Stimulated activated memory B cell treated with anti-CD40 and anti-IgM and Interleukin-4, amounts not matched to agents 10 μg/mL and 1 μg/mL and 100 μg/mL, for 72 hours (primary cell): ENCODE measurements at places on chromosomes 7 and 10.

DNA sequence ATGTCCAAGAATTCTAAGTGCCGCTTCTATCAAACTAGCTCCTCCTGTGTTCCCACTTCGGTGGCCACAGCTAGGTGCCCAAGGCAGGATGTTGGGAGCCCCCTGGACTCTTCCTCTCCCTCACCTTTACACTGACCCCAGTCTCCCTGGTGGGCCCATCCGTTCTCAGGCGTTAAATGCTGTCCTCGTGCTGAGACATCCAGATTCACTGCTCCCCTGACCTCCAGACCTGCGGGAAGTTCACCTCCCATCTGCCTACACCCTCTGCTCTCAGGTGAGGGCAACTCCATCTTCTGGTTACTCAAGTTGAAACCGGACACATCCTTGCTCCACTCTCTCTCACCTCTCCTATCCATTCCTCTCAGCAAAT, 114.3 kb downstream of the ARHGAP22 start:
- ATAC-seq = no peak

GRCh38 chr7:15087771-15088170, 185.2 kb upstream of the DGKB start:
- ATAC-seq = no peak

DNA sequence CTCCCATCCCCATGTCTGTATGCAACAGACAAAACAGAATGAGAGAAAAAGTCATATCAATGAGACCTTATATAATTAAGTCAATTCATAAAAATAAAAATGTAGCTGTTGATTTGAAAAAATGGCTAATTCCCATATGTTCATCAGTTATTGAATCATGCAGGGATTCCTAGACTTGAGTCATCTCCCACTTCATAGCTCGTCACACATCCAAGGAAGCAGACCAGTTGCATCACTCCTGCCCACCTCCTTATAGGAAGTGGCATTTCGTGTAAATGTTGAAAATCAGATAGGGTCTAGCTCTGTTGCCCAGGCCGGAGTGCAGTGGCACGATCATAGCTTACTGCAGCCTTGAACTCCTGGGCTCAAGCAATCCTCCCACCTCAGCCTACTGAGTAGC, 56.1 kb upstream of the SH2B2 start:
- ATAC-seq = no peak

DNA sequence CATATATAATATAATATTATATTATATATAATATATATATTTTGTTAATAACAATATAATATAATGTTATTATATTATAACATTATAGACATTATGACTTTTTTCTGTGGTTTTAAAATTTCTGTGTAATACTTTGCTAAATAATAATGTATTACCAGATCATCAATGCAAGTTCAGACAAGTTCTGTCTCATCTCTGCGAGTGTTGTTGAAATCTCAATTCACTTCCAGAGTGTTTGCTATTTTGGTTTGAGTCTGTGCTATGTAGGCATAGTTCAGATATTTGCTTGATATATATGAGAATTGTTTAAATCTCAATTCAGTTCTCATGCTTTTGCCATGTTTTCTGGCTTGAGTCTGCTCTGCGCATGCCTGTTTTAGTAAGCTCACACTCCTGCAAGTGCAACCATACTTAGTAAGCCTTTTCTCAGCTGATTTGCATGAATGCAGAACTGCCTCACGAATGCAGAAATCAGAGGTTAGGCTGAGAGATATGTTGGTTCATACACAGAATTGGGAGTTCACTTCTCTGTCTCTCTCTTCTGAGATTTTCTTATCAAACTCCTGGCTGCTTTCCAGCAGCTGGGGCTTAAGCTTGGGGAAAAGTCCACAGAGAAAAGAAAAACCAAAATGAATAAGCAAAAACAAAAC, 830.2 kb upstream of the SORCS1 start:
- no peak for ATAC-seq

- no peak for ATAC-seq
Measured at GRCh38 chr7:46544396-46545008, 623.4 kb upstream of the IGFBP3 start.

DNA sequence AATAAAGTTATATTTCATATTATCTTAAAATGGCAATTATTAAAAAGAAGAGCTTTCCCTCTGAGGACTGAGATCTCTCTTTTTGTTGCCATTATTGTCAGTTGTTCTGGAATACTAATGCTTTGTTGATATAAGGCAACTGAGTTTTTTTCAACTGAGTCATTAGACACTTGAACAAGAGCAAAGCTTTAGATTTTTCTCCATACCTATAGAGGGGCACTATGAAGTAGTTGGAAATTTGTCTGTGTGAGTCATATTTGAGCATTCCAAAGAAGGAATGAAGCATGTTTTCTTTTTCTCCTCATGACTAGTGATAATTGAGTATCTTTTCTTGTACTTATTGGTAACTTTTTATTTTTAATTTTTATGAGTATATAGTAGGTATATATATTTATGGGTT, 24.5 kb downstream of the RPA3 start:
- no peak for ATAC-seq

DNA sequence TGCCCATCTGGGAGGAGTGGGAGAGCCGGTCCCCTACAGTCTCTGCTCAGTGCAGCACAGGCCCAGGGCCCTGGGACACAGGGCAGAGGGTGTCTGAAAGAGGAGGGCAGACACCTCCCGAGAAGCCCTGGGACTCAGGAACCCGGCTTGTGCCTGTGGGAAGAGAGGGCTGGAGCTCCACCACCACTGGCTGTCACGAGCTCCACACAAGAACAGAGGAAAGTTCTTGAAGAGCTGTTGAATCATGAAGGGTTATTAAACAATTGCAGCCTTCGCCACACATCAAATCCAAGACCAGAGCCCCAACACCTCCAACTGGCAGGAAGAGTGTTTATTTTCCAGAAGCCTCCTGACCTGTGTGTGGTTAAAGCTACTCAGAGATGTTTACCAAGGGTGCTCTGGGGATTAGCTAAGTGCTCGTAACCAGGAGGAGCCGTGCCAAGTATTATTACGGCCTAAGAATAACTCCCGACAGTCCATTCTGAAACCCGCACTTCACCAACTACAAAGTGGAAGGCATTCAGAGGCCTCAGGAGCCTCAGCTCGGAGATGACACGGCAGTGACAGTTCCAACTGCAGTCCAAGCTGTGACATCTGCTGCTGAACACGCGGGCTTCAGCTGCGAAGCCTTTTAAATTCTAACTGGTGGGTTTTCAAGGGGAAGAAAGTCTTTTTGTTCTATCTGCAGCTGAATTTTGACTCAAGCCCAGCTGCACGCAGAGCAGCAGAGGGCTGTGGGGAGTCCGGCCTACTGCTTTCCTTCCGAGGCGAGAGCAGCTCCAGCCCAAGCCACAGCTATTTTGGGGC, 75.1 kb downstream of the MAD1L1 start:
- ATAC-seq = no peak

- ATAC-seq = no peak
Measured at GRCh38 chr10:58477122-58477521, 35.5 kb upstream of the BICC1 start.

DNA sequence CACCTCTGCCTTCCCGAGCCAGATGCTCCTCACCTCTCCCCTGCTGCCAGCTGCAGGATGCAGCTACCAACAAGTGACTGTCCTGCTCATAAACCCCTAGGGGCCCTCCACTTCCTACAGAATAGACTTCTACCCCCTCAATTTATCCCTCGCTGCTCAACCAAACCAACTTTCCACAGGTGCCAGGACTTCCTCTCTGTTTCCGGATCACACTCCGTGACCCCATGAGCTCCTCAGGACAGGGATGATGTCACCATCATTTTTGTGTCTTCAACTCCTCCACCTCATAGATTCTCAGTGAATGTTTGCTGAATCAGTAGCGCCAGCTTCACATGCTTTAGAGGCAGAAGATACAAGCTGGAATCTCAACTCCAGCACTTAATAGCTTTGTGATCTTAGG, 25.8 kb upstream of the ADRB1 start:
- ATAC-seq = no peak

DNA sequence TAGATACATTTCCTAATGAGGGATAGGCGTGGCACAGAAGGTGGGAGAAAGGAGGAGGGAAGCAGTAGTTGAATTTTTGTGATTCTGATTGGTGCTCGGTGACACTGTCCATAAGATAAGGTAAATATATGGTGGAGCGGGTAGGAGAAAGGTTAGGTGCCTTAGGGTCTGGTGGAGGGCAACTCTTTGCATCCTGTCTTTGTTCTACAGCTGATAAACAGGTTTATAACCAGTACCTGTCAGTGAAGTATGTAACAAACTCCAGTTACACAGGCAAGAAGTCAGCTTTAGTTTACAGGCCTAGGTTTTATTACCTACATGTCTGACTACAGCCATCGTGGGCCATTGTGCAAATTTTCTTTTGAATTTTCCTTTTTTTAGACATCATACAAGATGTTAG, 10.9 kb upstream of the FAM180A start:
- ATAC-seq = no peak

DNA sequence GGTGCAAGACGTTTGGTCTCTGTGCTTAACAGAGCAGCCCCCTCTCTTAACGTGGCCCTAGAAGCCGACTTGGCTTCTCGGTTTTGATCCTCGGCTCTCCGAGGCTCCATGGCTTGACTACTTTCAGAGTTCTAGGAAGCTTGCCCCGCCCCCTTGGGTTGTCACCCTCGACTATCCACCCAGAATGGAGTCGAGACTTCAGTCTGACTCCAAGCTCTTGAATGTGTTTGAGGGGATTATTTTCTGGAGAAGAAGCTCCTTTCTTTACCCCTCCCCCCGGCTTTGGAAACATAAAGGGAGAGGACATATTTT, 448 bp downstream of the SEC24C start:
- peak; percentile 60 for ATAC-seq

- no peak for ATAC-seq
Measured at GRCh38 chr10:4240608-4241197, 455.7 kb upstream of the KLF6 start.

GRCh38 chr10:10617686-10618085, 400.0 kb upstream of the CELF2 start:
- no peak for ATAC-seq

DNA sequence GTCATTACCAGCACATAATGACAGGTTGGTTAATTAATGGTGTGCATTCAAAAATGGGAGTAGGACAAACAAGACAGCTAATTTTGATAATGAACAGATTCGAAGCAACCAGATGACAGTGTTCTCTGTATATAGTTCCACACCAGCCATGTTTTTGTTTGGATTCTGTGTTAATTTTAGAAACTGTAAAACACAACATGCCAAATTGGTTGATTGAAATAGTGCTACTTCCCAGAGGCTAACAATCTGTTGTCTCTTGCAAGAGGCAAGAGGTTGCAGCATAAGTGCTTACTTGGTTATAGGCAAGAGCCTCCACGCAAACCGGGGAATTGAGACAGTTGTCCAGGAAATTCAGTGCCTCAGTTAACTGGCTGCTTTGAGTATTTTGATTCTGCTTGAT, 170.2 kb upstream of the HABP2 start:
- ATAC-seq = no peak

- ATAC-seq = no peak
Measured at GRCh38 chr7:19560111-19560883, 148.5 kb downstream of the POLR1F start.

DNA sequence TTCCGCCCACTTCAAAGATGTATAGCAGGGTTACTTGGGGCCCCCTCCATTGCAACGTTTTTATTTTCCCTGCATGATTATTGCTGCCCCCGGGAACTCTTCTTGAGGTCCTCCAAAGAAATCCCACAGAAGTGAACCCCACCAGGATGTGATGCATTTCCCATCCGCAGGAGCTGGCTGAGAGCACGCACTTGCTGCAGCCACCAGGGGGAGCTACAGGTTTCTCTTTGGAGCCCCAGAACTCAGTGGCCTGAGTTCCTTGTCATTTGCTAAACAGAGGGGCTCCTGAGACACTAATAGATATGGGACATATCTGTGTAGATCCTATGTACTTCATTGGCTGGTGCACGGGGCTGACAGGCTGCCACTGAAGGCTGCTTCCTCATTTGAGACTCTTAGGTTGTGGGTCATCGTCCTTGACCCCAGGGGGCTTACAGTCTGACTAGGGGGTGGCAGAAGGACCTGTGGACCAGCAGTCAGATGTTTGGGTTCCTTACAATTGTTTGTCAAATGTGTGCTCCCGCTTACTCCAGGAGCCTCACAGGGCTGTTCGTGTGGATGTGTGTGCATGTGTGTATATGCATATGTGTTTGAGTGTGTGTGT, 52.3 kb upstream of the ENO4 start:
- ATAC-seq = peak; percentile 71

DNA sequence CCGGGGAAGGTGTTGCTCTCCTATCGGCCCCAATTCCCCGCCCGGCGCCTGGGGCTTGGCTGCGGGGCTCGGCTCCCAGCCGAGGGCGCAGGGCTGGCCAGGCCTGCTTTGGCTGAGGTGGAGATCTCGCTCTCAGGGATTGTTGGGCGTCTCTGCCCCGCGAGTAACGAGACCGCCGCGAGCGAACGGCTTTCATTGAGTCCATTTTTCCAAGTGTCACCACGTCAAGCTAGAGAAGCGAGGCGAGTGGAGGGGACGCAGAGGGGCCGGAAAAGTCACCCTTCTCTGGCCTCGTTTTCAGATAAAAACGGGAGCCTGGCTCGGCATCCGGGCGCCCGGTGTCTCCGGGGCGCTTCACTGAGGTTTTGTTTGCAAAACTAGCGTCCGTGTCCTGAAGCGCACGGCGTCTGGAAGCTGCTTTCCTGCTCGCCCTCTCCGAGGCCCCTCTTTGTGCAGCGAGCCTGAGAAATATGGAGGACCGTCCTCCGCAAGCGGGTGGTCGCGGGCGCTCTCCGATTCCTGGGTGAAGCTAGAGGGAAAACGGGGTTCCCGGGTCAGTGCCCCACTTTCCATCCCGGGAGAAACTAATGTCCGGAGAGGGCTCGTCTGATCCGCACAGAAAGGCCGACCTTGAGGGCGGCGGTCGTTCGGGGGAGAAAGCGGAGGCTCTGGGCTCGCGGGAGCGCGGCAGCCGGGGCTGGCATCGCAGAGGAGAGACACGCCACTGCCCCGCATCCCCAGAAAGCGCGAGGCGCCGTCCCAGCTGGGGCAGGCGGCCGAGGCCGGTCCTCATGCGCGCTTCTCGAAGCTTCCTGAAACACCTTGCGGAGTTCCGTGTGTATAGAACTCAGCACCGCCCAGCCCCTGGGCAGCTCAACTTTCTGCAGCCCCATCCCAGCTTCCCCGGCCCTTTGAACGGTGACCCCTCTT, 3.5 kb upstream of the EN2 start:
- ATAC-seq = no peak

GRCh38 chr10:86207226-86207625, 159.4 kb downstream of the GRID1 start:
- no peak for ATAC-seq

DNA sequence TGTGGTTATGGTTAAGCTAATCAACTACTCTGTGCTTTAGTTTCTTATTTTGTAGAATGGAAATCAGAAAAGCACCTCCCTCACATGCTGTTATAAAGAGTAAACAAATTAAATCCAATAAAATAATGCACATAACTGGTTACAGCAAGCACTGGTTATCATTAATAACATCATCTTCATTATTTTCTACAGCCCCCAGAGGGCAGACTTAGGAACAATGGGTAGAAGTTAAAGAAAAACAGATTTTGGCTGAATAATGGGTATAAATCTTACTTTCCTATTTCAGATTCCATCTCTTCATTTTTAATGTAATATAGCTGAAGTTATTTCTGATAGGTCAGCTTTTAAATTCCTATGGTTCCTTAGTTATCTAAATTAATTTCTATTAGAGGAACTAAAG, 126.5 kb downstream of the DOCK4 start:
- ATAC-seq = no peak
